HuH-7 (cell line): ENCODE measurements at places on chromosomes 4 and X.
A peak's percentile ranks its signal among the peaks of the same experiment; 100 is the strongest.

DNA sequence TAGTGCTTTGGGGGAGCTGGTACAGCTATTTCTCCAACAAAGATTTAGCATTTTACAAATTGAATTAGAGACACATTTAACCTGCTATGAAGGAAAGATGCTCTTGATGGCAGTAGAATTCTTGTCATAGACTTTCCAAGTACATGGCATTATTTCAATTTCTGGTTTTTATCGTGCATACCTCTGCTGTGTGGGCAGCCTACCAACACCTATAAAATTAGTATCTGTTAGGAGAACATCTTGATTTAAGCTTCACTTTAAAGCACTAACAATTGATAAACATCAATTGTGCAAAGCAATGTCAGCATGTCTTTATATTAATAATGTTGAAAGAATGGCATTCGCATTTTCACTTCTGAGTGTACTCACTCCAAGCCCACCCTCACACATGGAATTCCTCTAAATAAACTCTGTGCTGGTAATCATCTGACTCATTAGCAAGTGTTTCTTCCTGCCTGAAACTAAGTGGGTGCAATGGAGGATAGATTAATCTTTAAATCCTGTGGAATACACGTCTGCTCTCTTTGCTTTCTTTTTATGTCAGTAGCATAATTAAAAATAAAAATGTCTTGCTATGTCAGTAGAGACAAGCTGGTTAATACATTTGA is 279.8 kb upstream of the MAGEB18 start:
- DNase-seq, result no peak

- no peak for DNase-seq
Measured at GRCh38 chrX:16033331-16033730, 90.0 kb upstream of the GRPR start.

GRCh38 chrX:24395775-24396174 is 35.3 kb downstream of the SUPT20HL1 start:
- peak; percentile 18 for DNase-seq

GRCh38 chr4:162323919-162324318 is 160.1 kb upstream of the FSTL5 start:
- no peak for DNase-seq

DNA sequence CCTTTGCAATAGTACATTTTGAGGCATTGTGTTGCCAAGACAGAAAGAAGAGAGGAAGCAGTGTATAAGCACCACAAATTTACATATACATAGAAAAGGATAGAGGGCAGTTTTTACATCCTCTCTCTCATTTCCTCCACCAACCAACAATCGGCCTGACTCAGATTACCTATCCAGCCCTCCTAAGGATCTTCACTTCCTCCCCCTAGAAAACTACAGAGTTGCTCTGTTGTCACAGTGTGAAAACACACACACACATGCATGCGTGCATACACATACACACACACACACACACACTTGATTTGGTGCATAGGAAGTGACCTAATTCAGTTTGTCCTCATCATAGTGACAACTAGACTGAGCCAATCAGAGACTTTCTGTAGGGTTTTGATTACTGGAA is 98.8 kb upstream of the SPRY1 start:
- no peak for DNase-seq

- DNase-seq, result peak; percentile 23
Measured at GRCh38 chrX:101415180-101416145, 7.4 kb downstream of the HNRNPH2 start.

- no peak for DNase-seq
Measured at GRCh38 chrX:96432647-96433046, 252.0 kb upstream of the DIAPH2 start.

DNA sequence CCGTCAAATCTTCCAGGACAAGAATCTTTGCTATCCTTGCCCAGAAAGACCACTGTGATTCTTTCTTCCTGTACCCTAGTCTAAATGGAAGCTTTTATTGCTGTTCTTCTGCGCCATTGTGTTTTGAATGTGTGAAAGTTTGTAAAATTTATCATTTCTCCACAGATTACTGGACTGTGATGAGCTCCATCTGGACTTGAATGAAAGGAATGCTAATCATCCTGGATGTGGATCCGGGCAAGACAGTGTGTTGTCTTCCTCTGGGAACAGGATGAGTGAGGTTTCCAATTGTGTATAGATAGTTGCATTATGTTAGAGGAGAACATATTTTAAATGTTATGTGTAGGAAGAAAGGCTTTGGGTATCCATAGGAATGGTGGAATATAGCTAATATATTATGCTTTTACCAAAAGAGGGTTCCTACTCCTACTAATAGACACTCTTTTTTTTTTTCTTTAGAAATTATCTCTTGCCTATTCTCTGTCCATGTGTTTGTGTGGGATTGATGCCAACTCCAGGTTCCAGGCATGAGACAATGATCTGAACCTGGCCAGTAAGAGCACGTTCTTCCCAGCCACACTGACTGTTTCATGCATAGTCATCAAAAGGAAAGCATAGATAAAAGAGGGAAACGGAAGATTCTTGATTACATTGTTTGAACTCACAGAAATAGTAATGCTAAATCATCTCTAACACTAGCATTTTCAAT is 803.6 kb upstream of the ADGRL3 start:
- no peak for DNase-seq

- no peak for DNase-seq
Measured at GRCh38 chr4:20259707-20260106, 8.0 kb downstream of the SLIT2 start.

GRCh38 chr4:12724510-12724909 is 759.6 kb downstream of the RAB28 start:
- peak; percentile 5 for DNase-seq

DNA sequence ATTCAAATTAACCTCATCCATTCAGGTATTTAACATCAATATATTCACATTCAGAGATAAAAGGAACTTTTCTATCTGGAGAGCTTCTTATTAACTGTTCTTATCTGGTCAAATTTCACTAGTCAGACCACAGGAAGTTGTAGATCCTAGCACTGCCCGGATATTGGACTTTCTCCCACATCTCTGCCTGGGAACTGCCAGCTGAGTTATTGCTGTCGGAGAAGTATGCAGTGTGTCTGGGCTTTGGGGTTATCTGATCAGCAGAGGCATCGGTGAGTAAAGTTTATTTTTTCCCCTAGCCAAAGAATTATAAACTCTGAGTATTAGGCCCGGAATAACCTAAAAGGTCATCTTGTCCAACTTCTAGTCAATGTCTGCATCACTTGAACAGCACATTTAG is 45.1 kb downstream of the OR13H1 start:
- peak; percentile 24 for DNase-seq

GRCh38 chrX:46754586-46755061 is 4.3 kb downstream of the SLC9A7 start:
- DNase-seq, result no peak

GRCh38 chr4:112318239-112319142 is 21.3 kb downstream of the ALPK1 start:
- no peak for DNase-seq

GRCh38 chr4:165680821-165681220 is 192.2 kb upstream of the TLL1 start:
- no peak for DNase-seq

DNA sequence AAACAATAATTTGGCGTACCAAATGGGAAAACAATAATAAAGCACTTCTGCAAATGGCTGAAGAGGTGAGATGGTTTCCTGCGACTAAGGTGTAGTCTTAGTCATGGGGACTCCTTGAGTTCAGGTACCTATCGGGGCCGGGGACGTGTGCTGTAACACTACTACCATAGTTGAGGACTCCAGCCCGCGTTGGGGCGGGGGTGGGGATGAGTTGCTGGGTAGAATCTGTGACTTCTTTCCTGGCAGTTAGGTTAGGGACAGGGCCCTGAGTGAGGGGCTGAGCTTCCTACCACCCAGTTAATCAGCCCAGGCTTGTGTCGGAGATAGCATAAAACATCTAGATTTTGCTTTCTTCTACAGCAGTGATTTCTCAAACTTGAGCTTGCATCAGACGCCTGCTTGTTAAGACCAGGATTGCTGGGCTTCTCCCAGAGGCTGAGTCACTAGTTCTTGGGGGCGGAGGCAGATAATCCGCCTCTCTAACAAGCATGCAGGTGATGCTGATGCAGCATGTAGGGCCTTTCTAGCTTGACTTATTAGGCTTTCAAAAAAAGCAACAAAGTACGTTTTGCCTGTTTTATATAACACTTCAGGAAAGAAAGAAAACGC is 30.2 kb downstream of the RBBP7 start:
- no peak for DNase-seq

GRCh38 chr4:498328-498904 is 540 bp downstream of the ZNF721 start:
- no peak for DNase-seq

DNA sequence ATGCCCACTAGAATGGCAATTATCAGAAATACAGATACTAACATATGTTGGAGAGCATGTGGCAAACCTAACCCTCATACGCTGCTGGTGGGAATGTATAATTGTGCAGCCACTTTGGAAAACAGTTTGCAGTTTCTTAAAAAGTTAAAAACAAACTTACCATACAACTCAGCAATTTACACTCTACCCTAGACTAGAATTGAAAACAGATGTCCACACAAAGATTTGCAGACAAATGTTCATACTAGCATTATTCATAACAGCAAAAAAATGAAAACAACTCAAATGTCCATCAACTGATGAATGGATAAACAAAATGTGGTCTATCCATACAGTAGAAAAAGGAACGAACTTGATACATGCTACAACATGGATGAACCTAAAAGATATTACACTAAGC is 64.4 kb downstream of the SLC9A7 start:
- DNase-seq, result no peak

DNA sequence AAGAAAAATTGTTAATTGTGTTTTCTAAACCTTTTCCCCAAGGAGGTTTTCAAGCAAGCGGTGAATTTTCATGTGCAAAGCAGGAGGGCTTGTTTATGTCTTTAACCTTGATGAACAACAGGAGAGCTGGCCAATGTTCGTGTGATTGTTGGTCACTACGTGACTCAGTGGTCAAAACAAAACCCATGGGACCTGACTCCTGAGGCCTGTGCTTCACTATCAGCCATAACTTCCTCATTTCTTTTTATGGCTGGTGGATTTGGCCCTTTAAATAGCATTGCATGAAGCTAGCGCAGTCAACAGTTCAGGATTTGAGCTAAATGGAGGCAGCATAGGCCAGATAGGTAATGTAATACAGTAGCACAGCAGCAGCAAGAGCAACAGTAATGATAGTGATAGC is 80.5 kb downstream of the MID1IP1 start:
- DNase-seq, result no peak

- no peak for DNase-seq
Measured at GRCh38 chr4:170229006-170229405, 139.2 kb upstream of the AADAT start.

GRCh38 chr4:27062256-27062655 is 201.6 kb downstream of the STIM2 start:
- DNase-seq, result no peak

GRCh38 chr4:102089850-102090621 is 255.2 kb downstream of the SLC39A8 start:
- no peak for DNase-seq

- DNase-seq, result no peak
Measured at GRCh38 chr4:128796934-128797333, 12.6 kb upstream of the JADE1 start.

GRCh38 chrX:153471663-153472280 is 1.4 kb upstream of the HAUS7 start:
- DNase-seq, result no peak

DNA sequence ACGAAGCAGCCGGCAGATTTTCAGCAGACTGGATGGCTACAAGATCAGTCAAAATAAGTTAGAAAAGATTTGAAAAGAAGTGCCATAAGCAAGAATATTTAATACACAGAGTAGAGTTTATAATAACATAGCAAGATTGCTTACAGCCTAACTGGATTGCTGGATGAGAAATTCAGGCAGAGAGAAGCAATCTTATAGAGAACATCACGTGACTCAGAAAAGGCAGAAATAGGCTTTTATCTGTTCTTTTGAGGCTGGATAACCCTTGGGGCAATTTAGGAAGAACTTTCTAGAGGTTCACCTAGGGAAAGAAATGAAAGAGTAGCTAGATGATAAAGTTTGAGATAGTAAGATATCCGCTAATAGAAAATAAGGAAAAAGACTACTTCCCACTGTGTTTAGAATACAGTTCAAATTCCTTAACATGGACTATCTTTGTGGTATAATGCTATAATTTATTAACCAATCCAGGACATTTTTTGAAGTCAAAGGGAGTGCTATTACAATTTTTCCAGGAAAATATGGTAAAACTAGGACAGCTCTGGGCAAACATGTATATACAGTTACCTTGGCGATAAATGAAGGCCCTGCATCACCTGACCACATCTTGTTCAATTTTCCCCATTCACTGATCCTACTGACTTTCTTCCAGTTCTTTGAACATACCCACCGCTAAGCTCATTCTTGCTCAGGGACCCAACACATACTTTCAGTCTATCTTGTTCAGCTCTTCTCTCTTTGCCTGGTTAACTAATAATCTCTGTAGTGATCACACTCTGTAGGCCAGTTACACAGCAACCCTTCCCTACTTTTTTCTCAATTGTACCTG is 12.7 kb upstream of the SPCS3 start:
- no peak for DNase-seq

GRCh38 chr4:89269121-89269666 is 38.4 kb downstream of the GPRIN3 start:
- no peak for DNase-seq

- no peak for DNase-seq
Measured at GRCh38 chrX:153769158-153769864, 5.3 kb downstream of the PLXNB3 start.

DNA sequence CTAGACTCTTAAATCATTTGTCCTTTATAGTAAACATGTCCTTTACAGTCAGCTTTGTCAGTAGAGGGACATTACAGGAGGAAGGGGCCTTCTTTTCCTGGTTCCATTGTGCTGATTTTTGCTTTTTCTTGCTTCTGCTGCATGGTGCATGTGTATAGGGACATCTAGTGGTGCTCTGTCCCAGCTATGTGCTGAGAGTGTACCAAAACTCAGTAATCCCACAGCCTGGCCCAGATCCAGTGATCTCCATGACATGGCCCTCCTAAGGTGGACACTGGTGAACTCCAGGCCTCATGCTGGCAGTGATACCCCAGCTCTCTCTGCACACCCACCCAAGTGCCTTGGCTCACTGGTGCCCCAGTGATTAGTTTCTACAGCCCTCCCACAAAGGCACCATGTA is 45.2 kb downstream of the MAGEB17 start:
- no peak for DNase-seq

DNA sequence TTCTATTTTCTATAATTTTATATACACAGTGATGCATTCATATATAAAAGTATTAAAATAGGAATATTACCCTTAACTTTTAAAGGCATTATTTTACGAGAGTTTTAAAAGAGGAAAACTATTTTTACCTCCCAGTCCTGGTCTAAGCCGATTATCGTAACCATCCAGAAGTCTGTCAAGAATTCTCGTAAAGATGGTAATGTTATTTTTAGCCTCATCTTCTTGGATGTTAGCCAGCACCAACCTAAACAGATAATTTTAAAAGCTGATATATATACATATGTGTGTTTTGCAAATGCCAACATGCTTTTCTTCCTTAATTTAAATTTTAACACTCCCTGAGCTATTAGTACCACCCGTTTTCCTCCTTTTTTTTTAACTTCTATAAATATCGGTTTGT is 4.0 kb downstream of the GABRA2 start:
- no peak for DNase-seq
